ENCODE measurements at places on chromosomes 5 and 9.

- no peak for DNase-seq
Measured at GRCh38 chr5:138212828-138213160, 329 bp downstream of the CDC23 start.

DNA sequence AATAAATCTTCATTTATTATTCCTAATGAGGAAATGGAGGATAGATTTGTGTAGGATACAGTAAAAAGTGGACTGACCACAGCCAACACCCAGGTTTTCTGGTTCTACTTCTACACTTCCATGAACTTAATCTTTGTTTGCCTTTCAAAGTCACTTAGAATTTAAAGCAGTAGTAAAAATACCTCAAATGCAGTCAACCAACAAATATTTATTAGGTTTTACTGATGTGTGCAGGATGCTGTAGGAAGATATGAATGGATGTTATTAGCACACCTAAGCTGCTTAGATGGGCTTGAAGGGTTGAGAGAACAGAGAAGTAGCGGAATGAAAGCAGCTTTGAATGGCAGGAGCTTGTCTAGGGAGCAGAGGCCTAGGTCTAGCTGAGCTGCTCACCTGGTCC lies 201.1 kb downstream of the PALM2AKAP2 start:
- no peak for DNase-seq

- no peak for DNase-seq
Measured at GRCh38 chr9:71249729-71250317, 128.4 kb upstream of the TRPM3 start.

DNA sequence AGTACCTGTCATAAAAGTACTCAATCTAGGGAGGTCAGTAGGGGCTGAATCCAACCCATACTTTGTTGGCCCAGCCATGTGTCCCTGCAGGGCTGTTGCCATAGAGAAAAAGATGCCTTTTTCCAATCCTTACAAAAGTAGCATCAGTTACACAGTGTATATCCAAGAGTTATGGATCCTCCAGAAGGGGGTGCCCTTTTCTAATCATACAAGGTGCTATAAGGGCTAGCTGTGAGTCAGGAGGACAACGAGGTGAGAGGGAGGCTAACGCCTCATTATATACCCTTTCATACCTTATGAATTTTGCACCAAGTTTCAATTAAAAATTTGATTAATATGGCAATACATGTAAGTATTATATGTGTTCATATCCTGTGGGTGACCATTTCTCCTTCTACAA lies 4.8 kb downstream of the KIAA0825 start:
- peak; percentile 24 for DNase-seq

GRCh38 chr5:125331987-125332598 lies 585.7 kb upstream of the ZNF608 start:
- no peak for DNase-seq

DNA sequence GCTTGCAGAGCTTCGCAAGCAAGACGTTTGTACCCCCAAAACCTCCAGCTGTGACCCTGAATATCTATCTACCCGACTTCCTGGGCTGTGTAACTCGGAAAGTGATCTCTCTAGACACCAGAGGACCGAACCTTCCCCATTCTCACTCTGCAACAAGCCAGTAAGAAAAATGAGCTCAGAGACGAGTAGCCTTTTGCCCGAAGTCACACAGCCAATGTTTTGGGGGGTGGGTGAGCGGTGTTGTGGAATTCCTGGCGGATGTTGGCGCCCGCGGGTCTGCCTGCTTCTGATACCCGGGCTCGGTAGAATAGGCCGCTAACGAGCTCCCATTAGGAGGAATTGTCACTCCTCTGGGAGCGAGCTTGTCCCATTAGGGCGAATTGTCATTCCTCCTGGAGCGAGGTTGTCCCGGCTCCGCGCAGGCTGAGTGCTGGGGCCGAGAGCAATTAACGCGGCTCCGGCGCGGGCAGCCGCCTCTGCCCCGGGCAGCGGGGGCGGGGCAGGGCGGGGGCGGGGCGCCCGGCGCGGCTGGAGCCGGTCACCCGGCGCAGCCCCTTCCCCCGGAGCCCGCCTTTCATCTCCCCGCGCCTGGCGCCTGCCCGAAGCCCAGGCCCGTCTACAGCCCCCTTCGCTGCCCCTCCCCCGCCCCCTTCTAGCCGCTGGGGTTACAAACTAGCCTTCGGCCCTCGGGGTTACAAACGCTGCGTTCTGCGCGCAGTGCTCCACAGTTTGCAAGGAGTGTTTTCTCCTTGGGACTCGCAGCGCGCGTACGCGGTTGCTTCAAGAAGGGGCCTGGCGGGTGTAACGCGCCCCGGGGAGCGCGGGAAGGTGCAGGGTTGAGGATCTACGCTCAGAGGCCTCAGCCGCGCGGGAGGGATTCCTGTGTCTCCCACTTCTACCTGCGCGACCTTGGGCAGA lies 3.5 kb upstream of the MSX2 start:
- no peak for DNase-seq

- no peak for DNase-seq
Measured at GRCh38 chr9:122190597-122191381, 31.1 kb downstream of the MORN5 start.

- peak; percentile 21 for DNase-seq
Measured at GRCh38 chr5:87243161-87243844, 24.4 kb upstream of the RASA1 start.

DNA sequence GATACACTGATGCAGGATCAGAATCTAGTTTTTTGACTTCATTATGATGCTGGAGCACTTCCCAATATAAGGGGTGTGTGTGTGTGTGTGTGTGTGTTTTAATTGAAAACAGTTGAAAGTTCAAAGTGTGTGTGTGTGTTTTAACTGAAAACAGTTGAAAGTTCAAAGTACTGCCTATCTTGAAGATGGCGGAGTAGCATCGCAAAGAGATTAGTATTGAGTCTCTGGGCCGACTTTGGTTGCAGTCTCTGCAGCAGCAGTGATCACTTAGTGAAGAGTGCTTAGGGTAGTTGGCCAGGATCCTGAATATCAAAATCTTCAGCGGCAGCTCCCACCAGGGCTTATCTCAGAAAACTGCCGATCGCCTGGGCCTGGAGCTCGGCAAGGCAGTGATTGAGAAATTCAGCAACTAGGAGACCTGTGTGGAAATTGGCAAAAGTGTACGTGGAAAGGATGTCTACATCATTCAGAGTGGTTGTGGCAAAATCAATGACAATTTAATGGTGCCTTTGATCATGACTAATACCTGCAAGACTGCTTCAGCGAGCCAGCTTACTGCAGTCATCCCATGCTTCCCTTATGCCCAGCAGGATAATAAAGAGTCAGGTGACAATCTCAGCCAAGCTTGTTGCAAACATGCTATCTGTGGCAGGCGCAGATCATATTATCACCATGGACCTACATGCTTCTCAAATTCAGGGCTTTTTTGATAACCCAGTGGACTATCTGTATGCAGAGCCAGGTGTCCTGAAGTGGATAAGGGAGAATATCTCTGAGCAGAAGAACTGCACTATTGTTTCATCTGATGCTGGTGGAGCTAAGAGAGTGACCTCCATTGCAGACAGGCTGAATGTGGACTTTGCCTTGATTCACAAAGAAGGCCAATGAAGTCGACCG lies 7.3 kb upstream of the SCAI start:
- DNase-seq = no peak

DNA sequence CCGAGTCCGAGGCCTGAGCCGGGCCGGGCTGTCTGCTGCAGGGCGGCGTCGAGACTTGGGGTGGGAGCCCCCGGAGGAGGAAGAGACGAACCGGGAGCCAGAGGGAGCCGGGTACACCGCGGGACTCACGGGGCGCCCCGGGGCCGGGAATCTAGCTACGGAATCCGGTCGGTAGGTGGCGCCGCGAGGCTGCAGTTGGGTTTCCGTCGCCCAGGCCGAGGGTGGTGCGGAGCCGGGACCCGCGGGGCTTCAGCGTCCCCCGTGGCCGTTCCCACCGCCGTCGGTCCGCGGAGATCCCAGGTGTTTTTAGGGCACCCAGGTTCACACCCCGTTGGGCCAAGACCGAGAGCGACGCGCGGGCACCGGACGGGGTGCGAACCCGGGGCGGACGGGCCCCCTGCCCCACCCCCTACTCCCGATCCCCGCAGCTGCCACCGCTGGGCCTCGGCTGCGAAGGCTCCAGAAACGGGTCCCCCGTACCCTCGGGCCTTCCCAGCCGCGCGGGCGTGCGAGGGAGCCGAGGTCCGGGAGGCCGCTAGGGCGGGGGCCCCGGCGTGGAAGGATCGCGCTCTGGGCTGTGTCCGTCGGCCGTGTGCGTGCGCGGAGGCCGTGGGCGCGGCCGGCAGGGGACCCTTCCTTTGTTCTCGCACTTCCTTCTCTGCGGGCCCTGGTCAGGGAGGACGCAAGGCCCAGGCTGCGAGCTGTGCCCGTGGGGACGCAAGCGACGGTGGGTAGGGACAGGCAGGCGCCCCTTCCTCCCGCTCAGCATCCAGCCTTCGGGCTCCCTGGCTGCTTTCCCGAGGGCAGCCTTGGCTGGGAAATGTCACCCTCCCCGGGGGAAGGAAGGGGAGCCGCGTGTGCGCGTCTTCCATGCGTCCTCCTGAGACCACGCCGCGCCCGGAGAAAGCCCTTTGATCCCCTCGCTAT lies 146.6 kb downstream of the GAPVD1 start:
- peak; percentile 69 for DNase-seq

DNA sequence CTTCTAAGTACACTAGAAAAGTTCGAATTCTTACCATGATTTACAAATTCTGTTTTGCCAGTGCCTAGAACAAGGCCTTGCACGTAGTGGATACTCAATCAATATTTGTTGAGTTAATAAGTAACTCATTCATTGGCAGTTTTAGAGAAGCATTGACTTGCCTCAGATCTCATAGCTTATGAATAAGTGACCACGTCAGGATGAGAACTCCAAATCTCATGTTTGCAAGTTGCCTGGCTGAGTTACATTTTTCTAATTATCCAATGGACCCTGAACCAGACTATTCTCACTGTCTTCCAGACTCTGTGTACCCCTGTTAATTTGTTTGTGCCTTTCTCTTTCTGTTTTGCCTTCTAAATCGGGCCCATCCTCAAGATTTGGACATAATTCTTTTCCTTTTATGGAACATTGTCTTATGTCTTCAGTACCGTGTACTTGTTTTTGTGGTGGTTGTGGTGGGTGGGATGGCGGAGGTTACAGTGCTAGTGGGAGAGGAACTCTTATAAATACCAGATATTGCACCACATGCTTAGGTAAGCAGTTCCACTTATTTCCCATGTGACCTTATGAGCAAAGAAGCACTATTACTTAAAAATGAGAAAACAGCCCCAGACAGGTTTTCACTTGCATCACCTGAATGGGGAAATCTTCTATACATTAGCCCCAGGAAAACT lies 96.3 kb downstream of the UNC13B start:
- no peak for DNase-seq

DNA sequence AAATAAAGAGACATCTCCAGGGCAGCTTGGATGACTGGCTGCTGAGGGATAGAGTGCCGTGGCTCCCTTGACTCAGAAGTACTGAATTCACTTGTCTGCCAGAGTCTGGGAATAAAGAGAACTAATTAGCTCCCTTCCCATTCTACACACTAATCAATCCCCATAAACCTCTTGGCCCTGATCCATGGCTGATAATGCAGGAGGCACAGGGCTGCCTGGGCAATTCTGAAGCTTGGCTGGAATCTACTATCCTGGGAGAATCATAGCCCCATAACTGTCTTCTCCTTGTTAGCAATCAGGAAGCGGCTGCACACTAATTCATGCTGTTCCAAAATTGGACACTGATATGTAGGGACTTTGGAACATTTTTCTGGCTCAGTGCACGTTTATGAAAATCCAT lies 197.7 kb downstream of the PTTG1 start:
- DNase-seq = no peak

DNA sequence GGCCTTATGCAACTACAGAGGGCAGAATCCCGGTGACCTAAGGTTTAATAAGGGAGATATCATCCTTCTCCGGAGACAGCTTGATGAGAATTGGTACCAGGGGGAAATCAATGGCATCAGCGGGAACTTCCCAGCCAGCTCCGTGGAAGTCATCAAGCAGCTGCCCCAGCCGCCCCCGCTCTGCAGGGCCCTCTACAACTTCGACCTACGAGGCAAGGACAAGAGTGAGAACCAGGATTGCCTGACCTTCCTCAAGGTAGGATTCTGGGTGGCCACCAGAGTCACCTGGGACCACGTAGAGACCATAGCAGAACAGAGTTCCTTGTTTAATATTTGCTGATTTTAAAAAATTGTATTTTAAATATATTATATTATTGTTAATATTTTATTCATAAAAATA lies 63.7 kb downstream of the SH3RF2 start:
- no peak for DNase-seq

- DNase-seq = no peak
Measured at GRCh38 chr9:9091387-9091786, 1291.8 kb upstream of the DMAC1 start.

GRCh38 chr5:172632346-172633092 lies 8.5 kb upstream of the NEURL1B start:
- DNase-seq = no peak

DNA sequence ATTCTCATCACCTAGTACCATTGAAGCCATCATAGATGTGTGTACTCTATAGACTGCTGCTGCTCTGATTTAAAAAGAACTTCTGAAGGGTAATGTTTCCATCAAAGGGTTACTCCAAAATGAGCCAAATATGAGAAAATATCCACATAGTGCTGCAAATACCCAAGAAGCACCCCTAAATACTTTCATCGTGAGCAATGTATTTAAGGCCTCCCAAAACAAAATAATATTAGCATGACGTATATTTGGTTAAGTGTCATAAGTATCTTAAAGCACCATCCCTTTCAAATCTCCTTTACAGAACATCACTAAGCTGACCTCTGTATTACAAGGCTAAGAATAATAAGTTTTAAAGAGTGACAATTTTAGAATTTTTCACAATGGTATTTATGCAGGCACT lies 421.8 kb downstream of the MTRR start:
- DNase-seq = no peak

DNA sequence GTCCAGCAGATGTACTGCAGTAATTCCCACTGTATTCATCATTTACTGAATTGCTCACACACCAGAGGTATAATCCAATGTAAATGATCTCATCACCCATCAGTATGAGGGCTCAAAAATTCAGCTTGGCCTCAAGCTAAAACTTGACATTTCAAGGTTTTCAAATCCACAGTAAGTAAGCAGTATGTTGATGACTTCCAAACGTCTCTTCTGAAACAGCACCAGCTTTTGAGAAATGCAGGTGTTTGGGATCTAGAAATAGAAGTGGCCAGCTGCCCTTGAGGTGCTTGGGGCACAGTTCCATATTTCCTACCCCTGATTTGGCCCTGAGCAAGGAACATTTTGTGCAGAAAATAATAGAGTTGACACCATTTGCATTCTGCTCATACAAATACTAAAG lies 388.0 kb upstream of the TUSC1 start:
- DNase-seq = no peak

DNA sequence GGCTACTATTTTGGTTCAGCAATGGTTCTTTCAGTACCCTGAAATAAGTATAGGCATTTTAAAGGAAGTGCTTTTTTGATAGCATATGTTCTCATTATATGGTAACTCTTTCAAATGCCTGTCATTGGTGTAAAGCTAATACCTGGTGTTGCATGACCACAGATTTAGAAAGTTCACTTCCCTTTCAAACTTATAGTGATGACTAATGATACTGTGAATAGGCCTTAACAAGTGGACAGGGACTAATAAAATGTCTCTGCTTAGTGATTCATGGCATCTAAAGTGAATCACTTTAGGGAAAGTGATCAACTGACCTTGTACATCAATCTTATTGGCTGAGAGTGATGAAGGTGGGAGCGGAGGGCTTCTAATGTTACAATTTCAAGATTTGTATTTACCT lies 21.6 kb downstream of the MRPL22 start:
- no peak for DNase-seq

- no peak for DNase-seq
Measured at GRCh38 chr9:126413391-126414068, 86.9 kb downstream of the MVB12B start.

- no peak for DNase-seq
Measured at GRCh38 chr5:58412081-58412480, 47.8 kb downstream of the PLK2 start.

Measured in CD4-positive, alpha-beta T cell treated with Interleukin-4 for 1 hour (primary cell).